ENCODE measurements at places on chromosomes 1 and 21. TPM values are rescaled to one million over a fixed set of nuclear protein-coding genes. Genes with fewer than 3 reads are reported as not detected.

C1orf185 gene
- total RNA-seq = not detected

CD1C gene
- not detected for total RNA-seq

TCP10L gene
- total RNA-seq = 1.3 TPM

LCE1E gene
- total RNA-seq = not detected

TAF1A gene
- 6.1 TPM for total RNA-seq

FBLIM1 gene
- total RNA-seq = 156 TPM

GJA9 gene
- total RNA-seq = not detected

ZNF684 gene
- 4.7 TPM for total RNA-seq

TFF3 gene
- 50.3 TPM for total RNA-seq

- H3K36me3 ChIP-seq = no peaks in the 10 kb centered on the region
- peaks cover 85% of the 10 kb centered on the region for H3K27me3 ChIP-seq
- no peak for DNase-seq
- peaks cover 10% of the 10 kb centered on the region for H3K4me1 ChIP-seq
- no peak overlapping the region for H3K27ac ChIP-seq
Measured at GRCh38 chr1:22208973-22209378, 66.1 kb upstream of the WNT4 start.

DNA sequence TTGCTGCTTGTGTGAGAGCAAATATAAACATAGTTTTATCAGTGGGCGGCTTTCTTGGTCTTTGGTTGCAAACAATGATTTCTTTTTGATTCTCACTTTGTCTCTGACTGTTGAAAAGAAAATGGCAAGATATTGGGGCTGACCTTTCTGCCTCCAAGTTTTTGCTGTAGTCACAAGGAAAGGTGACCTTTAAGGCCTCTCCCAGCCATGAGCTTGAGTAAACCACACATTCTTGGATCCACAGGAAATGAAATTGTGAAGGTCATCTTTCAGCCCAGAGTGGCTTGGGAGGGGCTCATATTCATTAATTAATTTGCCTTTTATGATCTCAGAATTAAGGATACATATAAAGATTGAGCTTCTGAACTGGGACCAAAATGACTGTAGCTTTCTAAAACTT, 241.6 kb downstream of the BACH1 start:
- no peak overlapping the region for H3K4me3 ChIP-seq
- no peaks in the 10 kb centered on the region for H3K27me3 ChIP-seq
- no peak for DNase-seq
- peaks cover 3% of the 10 kb centered on the region for H3K36me3 ChIP-seq
- H3K4me1 ChIP-seq = peaks cover 33% of the 10 kb centered on the region
- H3K27ac ChIP-seq = no peak overlapping the region

DNA sequence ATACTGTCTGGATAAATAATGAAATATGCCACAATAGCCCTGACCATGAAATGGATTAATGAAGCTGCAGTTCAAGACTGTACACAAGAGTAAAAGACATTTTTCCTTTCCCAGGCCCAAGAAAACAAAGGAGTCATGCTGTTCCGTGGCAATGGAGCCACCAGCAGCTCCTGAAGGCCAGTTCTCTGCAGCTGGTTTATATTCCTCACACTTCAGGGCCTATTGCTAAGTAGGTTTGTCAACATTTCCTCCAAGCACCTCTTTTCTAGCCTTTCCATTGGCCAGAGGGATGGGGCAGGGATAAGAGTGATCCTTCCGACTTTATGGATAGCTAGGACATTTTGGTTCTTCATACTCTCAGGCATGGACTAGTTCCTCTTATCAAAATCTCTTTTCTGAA, 24.2 kb upstream of the RGL1 start:
- no peaks in the 10 kb centered on the region for H3K36me3 ChIP-seq
- no peak for DNase-seq
- H3K27ac ChIP-seq = no peak overlapping the region
- no peak overlapping the region for H3K4me3 ChIP-seq
- H3K27me3 ChIP-seq = no peaks in the 10 kb centered on the region

DNA sequence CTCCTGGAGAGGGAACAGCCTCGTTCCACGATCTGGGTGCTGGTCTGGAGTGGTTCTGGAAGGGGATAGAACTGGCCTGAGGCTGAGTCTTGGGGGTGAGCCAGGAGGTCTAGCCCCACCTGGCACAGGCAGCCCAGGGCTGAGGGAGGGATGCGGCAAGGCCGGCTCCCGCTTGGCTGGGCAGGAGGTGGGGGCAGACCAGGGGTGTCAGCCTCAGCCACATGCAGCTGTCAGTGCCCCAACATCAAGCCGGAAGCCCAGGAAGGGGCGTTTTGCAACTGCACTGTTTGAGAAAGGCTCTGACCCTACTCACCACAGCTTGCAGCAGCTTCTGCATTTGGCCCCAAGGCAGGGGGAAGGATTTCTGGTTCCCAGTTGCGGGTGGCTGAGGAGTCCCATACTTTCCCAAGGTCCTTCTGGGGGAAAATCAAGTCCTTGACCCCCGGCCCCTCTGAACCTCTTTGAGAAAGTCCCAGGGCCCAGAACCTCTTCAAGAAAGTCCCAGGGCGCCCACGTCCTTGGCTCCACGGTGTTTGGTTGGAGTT, 2.0 kb downstream of the EFHD2 start:
- DNase-seq = no peak
- H3K4me1 ChIP-seq = peaks cover 47% of the 10 kb centered on the region
- no peak overlapping the region for H3K27ac ChIP-seq
- H3K4me3 ChIP-seq = peak overlapping the region; percentile 66
- no peaks in the 10 kb centered on the region for H3K36me3 ChIP-seq
- no peaks in the 10 kb centered on the region for H3K27me3 ChIP-seq

DNA sequence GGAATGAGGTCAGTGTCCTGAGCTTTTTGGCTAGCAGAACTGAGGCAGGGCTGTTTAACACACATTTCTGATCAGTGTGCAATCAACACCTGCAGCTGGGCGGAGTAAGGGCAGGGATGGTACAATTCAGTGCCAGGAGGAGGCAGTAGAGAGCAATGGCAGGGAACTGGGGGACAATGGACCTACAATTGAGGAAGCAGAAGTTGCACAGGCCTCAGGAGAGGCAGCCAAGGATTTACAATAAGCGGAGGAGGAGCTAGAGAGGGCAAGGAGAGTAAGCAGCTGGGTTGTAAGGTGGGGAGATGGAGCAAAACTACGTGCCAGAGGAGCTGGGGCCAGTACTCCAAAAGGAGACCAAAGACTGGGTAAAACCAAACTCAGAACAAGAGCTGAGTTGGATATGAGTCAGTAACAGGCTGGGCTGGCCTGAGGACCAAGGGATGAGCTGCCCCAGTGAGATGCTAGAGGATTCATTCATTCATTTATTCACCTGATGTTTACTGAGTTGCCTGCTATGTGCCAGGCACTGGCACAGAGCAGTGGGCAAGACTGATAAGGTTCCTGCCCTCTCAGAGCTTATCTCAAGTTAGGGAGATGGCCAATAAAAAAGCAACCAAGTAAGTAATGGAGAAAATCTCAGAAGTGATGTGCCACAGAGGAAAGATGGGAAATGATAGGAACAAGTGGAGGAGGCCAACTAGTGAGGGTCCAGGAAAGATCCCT, 10.4 kb upstream of the GALE start:
- no peak for DNase-seq
- no peaks in the 10 kb centered on the region for H3K27me3 ChIP-seq
- H3K36me3 ChIP-seq = peaks cover 41% of the 10 kb centered on the region
- H3K27ac ChIP-seq = no peak overlapping the region
- H3K4me3 ChIP-seq = no peak overlapping the region
- H3K4me1 ChIP-seq = no peaks in the 10 kb centered on the region

GRCh38 chr1:222886194-222886854, 71.5 kb downstream of the DISP1 start:
- H3K4me3 ChIP-seq = no peak overlapping the region
- no peak overlapping the region for H3K27ac ChIP-seq
- H3K4me1 ChIP-seq = peaks cover 27% of the 10 kb centered on the region
- no peaks in the 10 kb centered on the region for H3K27me3 ChIP-seq
- no peaks in the 10 kb centered on the region for H3K36me3 ChIP-seq
- no peak for DNase-seq

- no peak overlapping the region for H3K4me3 ChIP-seq
- H3K27me3 ChIP-seq = peaks cover 2% of the 10 kb centered on the region
- no peak overlapping the region for H3K27ac ChIP-seq
- H3K36me3 ChIP-seq = no peaks in the 10 kb centered on the region
- peaks cover 3% of the 10 kb centered on the region for H3K4me1 ChIP-seq
- DNase-seq = no peak
Measured at GRCh38 chr1:232355162-232356006, 274.5 kb downstream of the SIPA1L2 start.

GRCh38 chr1:77832901-77833300, 53.5 kb downstream of the MIGA1 start:
- H3K27me3 ChIP-seq = no peaks in the 10 kb centered on the region
- H3K27ac ChIP-seq = peak overlapping the region; percentile 98
- DNase-seq = no peak
- H3K4me1 ChIP-seq = peaks cover 66% of the 10 kb centered on the region

All from osteocyte (in vitro differentiated cells).